Activated effector memory CD4-positive, alpha-beta T cell treated with Interleukin-2 at 50 U/mL for 16 hours (primary cell): ENCODE measurements at places on chromosomes 6 and 20.

GRCh38 chr6:30145818-30146217 is 9.9 kb downstream of the TRIM40 start:
- DNase-seq: no peak

DNA sequence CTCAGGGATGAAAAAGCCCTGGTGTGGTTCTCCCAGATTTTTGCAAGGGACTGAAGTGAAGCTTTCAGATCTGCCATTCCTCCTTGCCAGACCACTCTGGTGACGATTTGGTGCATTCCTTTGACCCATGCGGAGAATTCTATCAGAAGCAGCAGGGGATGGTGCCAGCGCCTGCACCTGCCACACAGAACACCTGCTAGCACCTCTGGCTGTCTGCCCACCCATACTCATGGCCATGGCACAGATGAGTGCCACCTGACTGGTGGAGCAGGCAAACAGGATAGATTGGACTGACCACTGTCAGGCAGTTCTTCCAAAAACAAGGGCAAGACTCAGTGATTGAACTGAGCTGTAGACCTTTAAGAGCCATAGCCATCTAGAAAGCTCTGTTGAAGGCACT is 107.1 kb downstream of the CDYL start:
- no peak for DNase-seq

- DNase-seq: no peak
These were observed 9.2 kb downstream of the SOX12 start for GRCh38 chr20:334578-334977.

GRCh38 chr6:74551896-74552295 is 654.0 kb downstream of the COL12A1 start:
- no peak for DNase-seq

DNA sequence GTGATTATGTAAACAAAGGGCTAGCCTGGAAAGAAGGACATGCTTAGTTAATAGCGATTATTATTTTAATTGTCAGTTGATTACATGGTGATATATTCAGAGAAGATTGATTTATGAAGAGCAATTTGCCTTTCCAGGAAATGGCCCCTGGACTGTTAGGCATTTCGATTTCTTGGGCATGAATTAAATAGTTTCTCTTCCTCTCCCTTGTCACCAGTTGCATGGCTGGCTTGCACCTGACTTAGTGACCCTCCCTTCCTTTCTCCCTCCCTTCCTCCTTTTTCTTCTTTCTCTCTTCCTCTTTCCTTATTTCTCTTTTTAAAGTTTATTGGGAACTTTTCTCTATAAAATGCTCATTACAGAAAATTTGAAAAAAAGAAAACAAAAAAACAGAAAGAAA is 235.4 kb downstream of the CDC5L start:
- no peak for DNase-seq

- DNase-seq: no peak
These were observed 16.1 kb downstream of the LMBRD1 start for GRCh38 chr6:69780585-69781178.

- no peak for DNase-seq
These were observed 61.6 kb upstream of the HS3ST5 start for GRCh38 chr6:114404339-114404955.

GRCh38 chr6:93989630-93990029 is 570.3 kb upstream of the EPHA7 start:
- DNase-seq: no peak

DNA sequence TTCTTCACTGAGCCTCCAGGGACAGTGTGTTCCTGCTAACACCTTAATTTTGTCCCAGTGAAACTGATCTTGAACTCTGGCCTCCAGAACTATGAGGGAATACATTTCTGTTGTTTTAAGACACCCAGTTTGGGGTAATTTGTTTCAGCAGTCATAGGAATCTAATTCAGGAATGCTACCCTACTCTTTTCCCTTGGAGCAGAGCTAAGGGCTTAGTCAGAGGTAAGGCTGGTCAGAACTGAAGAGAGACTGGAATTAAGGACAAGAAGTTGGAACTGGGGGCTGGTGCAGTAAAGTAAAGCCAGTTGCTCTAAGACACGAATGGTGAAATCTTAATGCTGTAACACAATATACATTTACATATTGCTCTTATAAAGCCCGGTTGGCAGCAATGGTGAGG is 809.7 kb downstream of the MAFB start:
- no peak for DNase-seq

- DNase-seq: no peak
These were observed 35.9 kb downstream of the ID4 start for GRCh38 chr6:19873031-19873430.

GRCh38 chr6:63280639-63281180 is 39.1 kb downstream of the LGSN start:
- DNase-seq: no peak

DNA sequence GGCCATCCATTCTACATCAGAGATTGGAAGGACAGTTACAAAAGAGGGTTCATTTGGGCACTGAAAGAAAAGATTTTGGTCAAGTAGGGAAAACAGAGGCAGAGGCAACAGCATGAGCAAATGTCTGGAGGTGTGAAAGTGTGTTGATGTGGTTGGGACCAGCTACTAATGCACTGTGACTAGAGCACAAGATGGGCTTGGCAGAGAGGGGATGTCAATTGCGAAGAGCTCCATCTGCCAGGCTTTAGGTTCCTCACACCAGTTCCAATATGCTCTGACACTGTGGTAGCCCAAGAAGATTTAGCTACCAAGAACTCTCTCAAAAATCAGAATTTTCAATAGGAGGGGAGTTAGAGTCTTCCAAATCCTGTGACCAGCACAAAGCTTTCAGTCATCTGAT is 42.1 kb downstream of the TRAF3IP2 start:
- DNase-seq: no peak

GRCh38 chr6:148779142-148779562 is 32.3 kb downstream of the UST start:
- DNase-seq: no peak

- DNase-seq: no peak
These were observed 15.7 kb upstream of the REPS1 start for GRCh38 chr6:139003751-139004150.
